ENCODE measurements at places on chromosomes 6 and 20. TPM values are rescaled to one million over a fixed set of nuclear protein-coding genes. Genes with fewer than 3 reads are reported as not detected.

DNA sequence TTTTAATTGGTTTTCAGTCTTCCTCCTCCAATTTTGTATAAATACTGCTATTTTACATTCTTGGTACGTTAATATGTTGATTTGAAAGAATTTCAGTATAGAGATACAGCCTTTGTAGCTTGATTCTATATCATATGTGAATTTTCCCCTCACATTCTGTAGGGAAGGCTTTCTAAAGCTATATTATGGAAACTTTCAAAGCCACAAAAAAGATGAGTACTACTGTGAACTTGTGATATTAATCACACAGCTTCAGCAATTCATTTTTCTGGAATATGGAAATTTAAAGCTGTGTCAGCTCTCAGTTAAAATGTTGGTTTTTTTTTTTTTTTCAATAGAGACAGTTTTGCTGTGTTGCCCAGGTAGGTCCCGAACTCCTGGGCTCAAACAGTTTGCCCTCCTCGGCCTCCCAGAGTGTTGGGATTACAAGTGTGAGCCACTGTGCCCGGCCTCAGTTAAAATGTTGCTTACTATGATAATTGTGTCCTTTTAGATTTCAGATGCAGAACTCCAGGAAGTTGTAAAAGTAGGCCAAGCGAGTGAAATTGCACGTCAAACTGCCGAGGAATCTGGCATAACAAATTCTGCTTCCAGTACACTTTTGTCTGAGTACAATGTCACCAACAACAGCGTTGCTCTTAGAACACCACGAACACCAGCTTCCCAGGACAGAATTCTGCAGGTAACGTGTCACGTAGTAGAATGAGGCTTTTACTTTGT, 20.6 kb downstream of the CDC5L start:
- DNase-seq, result no peak

- DNase-seq, result no peak
These were observed 146.7 kb upstream of the TBX18 start for GRCh38 chr6:84910906-84911607.

- no peak for DNase-seq
These were observed 32.7 kb downstream of the TUBB2B start for GRCh38 chr6:3194535-3195419.

DNA sequence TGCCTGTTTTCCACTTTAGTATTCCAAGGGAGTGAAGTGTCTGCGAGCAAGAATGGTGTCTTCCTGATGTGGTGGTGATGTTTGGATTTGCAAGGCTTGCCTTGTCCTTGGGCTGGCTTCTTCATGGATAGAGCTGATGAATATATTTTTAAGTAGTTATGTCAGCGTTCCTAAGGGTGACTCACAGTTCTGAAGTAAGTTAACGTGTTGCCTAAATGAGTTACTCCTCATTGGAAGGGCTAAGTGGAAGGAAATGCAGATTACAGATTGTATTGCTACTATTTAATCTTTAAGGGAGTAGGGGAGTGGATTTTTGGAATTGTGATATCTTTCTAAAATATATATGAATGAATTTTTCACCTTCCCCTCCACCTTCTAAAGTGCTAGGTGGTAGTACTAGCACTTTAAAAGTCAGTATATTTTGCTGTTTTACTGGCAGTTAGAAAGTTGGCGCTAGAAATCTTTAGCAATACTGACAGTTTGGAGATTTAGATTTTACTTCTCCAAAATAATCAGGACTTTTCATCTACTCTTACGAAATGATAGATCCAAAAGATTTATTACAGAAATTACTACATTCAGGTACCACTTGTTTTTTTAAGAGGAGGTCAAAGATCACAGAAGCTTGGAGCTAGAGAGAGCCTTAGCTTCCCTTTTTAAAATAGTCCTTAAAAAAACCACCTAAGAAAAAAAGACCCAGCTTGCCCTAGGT, 197.4 kb downstream of the JARID2 start:
- DNase-seq, result no peak

DNA sequence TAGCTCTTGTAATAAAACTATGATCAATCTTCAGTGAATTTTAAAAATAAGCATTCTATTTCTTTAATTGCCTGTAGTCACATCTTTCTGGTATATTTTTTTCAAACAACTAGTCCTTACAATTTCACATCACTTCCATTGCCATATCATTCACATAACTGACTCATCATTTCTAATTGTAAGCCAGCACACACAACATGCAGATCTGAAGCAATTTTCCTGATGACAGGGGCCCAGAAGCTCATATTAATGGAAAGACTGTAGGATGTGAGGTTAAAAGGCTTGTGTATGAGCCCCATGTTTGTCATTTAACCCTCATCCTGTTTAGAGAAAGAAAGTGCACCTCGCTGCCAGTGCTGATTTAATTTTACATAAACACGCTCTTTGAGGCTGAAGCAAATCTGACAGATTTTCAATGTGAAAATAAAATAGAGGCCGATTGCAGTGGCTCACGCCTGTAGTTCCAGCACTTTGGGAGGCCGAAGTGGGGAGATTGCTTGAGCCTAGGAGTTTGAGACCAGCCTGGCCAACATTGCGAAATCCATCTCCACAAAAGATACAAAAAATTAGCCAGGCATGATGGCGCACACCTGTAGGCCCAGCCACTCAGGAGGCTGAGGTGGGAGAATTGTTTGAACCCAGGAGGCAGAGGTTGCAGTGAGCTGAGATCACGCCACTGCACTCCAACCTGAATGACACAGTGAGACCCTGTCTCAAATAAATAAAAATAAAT, 40.1 kb upstream of the LTV1 start:
- no peak for DNase-seq

DNA sequence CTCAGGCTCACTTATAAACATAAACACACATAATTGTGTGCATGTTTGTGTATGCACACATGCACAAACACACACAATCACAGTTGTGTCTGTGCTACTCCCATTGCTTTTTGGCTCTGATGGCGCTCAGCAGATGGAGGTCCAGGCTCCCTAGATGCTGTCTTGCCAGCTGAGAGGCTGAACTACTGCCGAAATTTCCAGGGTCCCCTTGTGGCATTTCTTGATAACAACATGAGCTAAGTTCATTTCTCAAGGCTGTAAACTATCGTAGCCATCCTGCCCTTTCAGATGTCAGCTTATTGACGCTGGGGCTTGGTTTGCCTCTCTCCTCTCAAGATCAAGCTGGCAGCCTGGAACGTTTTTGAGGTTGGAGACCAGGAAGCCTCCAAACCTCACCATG, 313.9 kb upstream of the RNF24 start:
- DNase-seq, result no peak

DNA sequence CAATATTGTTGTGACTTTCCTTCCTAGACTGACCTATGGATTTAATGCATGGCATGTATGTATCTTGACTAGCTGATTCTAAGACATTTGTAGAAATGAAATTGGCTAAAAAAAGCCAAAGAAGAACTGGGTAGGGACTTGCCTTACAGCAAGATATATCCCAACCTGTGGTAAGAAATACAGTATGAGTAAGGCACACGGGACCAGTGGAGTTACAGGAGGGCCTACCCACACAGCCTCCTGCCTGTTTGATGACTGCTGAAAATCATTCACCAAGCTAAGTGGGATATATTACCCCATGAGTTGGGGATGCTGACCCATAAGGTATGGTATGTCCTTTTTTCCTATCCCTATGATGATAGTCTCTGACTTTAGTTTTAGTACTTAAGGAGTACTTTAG, 112.2 kb downstream of the INSM1 start:
- DNase-seq, result no peak

DNA sequence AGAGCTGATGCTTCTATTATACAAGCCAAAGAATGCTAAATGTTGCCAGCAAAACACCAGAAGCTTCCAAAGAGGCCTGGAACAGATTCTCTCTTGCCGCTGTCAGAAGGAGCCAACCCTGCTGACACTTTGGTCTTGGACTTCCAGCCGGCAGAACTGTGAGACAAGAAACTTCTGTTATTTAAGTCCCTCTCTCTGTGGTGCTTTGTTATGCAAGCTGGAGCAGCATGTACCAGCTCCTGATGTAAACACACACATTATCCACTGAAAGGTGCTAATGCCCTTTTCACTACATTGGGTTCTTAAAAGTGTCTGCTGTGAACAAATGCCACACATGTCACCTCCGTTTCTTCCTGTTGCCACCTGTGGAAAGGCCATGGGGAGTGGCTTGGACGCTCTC, 25.9 kb upstream of the PRELID3B start:
- DNase-seq, result no peak

DNA sequence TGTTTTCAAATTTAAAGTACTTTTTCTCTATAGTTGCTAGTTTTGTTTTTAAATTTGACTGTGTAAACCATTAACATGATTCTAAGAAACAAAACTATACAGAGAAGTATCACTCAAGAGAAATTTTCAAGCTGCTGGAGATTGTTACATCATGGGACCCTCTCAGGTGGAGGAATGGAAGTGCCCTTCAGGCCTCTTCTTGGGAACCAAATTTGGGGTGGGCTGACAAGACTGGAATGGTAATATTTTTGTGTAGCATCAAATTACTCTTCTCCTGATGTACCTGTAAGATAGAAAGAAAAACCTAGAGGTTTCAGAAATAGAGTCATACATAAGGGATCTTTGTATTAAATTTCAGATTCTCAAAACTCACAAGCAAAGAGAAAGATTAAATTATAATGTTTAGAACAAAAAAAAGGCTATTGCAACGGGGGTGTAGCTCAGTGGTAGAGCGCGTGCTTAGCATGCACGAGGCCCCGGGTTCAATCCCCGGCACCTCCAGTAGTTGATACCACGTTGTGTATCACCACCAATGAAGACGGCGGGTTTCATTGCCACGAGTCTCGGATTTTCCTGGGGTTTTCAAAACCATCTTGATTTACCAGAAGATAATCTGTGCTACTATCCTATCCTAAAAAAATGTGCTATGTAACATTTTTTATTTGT, 193.7 kb downstream of the GPX5 start:
- no peak for DNase-seq

DNA sequence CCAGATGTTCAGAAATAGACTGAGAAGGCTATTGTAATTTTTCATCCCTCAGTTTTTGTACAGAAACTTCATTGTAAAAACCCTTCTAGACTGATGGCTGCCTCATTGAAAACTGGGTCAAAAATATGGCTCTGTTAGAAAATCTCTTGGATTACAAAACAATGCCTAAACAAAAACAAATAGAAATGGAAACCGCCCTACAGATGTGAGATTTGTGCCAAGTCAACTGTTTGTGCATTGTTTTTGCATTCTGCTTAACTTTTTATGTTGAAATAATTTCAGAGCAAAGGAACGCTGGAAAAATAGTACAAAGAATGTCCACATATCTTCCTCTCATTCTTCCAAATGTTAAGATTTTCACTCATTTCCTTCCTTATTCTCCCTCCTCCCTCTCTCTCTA, 425.1 kb downstream of the FOXA2 start:
- DNase-seq, result no peak

Gene GGTLC1
- total RNA-seq, result not detected

Gene CNKSR3
- 27.3 TPM for total RNA-seq

Gene ME1
- 6.0 TPM for total RNA-seq

Gene IL20RA
- 20.5 TPM for total RNA-seq

Gene PDYN
- total RNA-seq, result not detected

Gene OPN5
- total RNA-seq, result not detected

Gene C4A
- total RNA-seq, result 25.1 TPM

Gene COL20A1
- total RNA-seq, result 43.8 TPM

Data from transverse colon (tissue), 4 donors.